Activated CD8-positive, alpha-beta T cell treated with anti-CD3 and anti-CD28 coated beads for 36 hours (primary cell): ENCODE measurements at places on chromosomes 4 and X. TPM values are rescaled to one million over a fixed set of nuclear protein-coding genes. Genes with fewer than 3 reads are reported as not detected.

Gene TSPAN6
- 0.43 TPM for total RNA-seq

Gene RNF212
- total RNA-seq = 3.0 TPM

DNA sequence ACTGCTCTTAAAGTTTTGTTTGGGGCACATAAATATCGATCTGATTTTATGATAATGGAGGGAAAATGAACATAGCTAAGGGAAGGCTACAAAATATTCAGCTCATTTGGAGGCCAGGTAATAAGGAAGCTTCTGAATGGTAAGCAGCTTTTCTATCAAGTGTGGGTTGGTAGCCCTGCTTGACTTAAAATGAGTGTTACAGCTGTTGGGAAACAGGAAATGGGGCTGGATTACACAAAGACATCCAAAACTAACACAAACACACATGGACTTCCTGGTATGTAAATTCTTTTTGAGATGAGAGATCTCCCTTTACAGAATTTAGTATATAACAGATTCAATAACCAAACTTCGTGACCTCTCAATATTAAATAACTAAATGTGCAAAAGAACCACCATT lies 58.0 kb downstream of the FGF16 start:
- DNase-seq = no peak

DNA sequence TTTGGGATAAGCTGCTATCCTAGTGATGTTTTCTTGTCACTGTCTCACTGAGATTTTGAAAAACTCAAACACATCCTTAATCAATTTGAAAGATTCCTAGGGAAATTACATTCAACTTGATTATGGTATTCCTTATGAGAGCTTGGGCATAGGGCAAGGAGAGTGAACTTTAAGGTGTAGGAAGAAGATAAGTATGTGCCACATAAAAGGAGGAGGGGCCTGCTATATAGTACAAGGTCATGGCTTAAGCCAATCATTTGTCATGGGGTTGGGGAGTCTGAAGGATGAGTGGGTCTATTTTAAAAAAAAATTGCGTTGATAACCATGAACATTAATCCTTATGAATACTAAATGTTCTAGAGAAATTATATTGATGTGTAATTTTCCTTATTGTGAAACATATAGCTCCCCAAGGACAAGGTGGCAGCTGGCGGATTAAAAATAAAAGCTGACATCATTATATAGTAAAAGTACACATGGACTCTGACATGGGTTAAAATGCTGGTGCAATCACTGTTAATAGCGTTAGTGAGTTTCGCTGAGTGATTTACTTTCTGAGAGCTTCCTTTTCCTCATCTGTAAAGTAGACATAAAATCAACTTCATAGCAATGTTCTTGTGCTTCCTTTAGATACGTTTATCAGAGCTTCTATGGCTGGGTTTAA lies 17.4 kb downstream of the GALNT7 start:
- DNase-seq = no peak

DNA sequence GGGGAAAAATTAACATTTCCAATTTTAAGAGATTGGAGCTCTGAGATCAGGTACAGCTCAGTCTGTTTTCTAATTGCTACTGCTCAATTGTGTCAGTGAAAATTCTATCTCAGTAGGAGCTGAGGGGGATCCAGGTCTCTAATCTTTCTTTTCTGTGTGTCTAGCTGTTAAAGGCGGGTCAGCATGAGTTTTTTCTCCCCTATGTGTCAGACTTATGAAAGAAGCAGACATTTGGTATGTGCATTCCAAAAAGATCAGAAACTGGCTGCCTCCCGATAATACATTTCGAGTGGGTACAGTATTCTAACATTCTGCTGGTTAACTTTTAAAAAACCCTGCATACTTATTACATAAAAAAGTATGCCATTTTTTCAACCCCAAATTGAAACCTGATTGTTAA lies 72.4 kb downstream of the PCDH7 start:
- DNase-seq = no peak

DNA sequence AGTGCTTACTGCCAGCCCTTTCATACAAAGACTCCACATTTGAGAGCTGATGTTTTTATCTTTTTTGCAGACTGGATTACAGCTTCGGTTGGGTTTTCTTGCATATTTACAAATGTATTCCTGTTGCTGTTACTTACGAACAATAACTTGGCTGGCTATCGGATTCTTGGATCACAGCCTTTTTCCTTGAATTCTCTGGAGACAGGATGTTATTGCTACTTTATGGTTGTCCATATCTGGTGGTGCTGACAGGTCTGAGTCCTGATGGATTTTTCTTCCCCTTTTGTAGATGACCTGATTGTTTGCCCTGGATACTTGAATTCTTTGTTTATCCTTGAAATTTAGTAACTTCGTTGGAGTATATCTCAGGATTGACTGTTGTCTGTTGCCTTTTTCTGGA lies 77.7 kb downstream of the PDK3 start:
- DNase-seq = no peak

DNA sequence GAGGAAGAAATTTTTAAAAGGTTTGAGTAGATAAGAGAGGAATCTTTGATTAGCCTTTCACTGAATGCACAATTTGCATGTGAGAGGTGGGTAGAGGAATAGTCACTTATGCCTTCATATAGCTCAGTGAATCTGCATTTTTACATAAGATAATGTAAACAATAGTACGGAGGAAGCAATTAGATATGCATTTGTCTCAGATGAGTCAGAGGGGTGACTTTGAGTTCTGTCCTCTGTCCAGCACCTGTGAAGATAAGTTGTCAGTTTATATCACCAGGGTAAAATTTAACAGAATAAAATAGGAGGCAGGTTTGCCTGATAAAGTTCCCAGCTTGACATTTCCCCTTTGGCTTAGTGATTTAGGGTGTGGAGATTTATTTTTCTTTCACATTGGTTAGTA lies 841.9 kb downstream of the PCDH18 start:
- no peak for DNase-seq

GRCh38 chr4:38914854-38915253 lies 47.2 kb downstream of the FAM114A1 start:
- DNase-seq = no peak
